ENCODE measurements at places on chromosomes 2 and 18.

GRCh38 chr2:124836416-124836815 lies 811.3 kb downstream of the CNTNAP5 start:
- no peak for DNase-seq

GRCh38 chr2:98503481-98504105 lies 58.9 kb downstream of the INPP4A start:
- DNase-seq: no peak

DNA sequence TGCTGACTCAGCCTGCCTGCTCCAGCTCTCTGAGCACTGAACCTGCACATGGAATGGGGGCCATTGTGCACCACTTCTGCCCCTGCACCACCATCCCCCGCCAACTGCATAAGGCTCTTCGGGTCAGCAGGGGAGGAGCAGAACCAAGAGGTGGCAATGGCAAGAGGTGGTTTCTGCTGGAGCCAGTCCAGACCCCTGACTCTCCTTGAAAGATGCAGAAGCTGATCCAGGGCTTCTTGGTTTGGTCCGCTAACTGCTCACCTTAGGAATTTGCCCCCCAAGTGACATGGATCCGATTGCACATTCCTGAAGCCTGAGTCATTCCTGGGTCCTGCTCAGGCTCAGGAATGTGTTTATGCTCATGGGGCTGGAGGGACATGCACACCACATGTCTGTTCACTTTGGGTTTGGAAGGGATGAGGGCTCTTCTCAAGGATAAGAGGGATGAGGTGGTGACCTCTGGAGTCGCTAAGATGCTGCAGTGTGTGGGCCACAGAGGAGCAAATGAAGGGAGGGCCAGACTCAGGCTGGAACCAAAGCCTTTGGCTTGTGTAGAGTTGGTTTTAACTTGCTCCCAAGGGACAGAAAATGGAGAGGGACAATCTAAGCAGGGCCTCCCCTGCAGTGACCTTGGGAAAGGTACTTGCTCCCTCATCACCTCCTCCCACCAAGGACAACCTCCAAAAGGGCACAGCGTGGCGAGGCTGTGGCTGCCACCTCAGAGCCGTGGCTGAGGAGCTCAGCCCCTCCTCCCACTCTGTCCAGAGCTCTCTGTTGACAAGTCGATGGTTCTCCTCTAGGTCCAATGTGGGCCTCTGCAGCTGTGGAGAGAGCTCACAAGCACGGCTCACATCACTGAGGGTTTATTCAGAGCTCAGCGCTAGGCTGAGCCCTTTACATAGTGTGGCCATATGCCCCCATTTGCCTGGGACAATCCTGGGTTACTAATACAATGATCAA lies 66.2 kb downstream of the HS1BP3 start:
- DNase-seq: no peak

DNA sequence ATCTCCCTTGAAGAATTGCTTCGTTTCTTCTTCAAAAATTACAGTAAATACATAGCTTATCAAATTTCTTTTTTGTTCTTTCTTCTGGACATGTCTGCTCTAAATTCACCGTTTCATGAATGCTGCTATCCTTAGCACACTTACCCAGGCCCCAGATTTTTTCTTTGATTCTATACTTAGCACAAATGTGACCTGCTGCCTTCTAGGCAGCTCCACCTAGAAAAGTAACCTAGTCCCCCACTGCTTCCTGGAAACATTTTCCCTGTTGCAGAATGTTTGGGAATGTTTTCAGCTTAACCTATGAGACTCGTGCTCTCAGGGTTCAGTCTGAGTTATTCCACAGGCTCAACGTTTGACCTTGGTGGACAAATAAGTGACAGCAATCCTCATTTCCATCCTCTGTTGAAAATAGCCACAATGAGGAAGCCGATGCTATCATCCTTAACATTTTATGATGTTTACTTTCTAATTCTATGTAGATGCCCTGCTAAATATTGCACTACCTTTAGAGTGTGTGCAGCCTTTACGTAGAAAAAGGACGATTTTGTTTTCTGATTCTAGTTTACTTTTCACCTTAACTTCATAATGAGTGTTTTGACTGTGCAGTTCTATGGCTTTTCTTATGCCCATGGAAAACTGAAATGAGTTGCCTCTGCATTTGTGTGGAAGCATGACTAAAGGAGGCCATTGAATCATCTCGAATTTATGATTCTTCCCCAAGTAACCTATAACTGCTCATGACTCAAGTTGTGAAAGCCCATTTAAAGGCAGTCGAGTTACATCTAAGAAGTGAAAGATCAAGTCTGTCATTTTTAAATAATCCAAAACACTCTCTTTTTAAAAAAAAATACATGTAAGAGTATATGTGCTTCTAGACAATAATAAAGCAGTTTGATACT lies 47.7 kb downstream of the TMEM182 start:
- DNase-seq: no peak

DNA sequence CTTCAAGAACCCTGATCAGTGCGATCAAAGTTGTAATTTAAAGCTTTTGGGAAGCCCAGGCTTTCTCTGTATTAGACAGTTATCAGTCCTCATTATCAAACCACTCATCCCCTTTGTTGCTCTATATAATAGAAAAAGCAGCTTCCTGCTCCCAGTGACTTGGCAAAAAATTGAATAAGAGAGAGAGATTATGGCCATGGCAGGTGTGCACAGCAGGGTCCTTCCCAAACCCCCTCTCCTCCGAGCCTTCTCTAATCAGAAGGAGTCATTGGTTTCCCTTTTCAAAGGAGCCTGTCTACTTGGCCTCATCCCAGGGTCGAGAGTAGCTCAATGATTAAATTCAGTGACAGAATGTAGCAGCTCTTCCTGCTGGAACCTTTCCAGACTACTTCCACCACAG lies 81.5 kb downstream of the SEMA4F start:
- no peak for DNase-seq

- no peak for DNase-seq
Measured at GRCh38 chr2:6657136-6657535, 208.6 kb downstream of the CMPK2 start.

- DNase-seq: no peak
Measured at GRCh38 chr2:30894498-30895119, 87.4 kb upstream of the CAPN13 start.

DNA sequence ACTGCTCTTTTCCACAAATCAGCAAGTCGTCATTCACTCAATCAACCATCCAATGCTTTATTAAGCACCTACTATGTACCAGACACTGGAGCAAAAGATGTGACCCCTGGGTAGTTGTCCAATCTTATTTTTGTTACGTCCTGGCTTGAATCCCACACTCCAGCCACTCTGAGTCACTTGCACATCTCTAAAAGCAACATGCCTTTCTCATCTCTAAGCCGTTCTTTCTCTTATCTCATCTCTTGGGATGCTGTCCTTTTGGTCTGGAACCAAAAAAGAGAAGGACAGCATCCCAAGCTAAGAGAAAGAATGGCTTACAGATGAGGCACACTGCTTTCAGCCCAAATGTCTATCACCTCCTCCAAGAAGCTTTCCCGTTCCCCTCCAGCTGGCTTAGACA lies 58.8 kb downstream of the RNF152 start:
- no peak for DNase-seq

DNA sequence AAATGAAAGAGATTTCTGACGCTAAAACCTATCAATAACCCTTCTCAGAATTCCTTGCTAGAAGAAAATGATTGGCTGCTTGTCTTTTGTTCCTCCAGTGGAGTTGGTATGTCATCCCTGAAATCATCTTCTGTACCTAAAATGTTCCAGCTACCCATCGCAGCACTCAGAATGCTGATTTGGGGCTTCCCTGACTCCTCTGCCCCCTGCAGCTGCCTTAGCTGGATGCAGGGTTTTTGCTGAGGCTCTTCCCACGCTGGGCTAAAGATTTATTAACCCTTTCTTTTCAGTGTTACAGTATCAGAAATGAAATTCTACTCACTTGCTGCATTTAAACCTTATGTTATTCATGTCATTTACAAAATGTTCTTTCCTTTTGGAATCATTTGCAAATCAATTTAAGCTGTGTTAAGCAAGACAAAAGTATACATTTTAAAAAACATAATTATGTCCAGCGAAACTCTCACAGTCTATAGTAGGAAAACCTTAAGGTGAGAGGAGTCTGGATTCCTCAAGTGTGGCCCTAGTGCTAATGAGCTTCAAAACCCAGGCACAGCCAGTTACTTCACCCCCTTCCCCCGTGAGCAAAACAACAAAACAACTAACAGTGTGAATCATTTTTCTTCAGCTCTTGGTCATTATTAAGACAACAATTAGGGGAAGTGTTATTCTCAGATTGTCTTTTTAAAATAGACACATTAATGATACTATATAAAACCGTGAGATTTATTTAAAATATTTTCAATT lies 32.8 kb downstream of the PKP4 start:
- no peak for DNase-seq

GRCh38 chr2:182904844-182905243 lies 38.4 kb upstream of the FRZB start:
- DNase-seq: no peak

GRCh38 chr2:133680343-133681049 lies 112.2 kb upstream of the NCKAP5 start:
- DNase-seq: no peak

GRCh38 chr2:165002638-165003037 lies 47.3 kb upstream of the SLC38A11 start:
- DNase-seq: no peak

DNA sequence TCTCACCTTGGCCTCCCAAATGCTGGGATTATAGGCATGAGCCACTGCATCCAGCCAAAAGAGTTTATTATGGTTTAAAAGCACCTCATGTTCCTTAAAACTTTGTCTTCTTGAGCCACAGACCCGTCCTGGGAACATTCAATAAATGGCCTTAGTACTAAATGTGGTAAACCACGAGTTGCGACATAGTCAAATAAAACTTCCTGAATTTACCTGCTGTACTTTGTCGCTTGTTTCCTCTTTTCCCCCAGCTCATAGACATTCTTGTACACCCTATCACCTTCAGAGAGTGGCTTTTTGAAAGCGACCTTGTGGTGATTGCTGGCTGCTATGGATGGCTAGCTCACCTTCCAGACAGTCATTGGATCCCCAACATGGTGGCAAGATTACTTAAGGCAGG lies 310.4 kb downstream of the LRRTM1 start:
- no peak for DNase-seq

DNA sequence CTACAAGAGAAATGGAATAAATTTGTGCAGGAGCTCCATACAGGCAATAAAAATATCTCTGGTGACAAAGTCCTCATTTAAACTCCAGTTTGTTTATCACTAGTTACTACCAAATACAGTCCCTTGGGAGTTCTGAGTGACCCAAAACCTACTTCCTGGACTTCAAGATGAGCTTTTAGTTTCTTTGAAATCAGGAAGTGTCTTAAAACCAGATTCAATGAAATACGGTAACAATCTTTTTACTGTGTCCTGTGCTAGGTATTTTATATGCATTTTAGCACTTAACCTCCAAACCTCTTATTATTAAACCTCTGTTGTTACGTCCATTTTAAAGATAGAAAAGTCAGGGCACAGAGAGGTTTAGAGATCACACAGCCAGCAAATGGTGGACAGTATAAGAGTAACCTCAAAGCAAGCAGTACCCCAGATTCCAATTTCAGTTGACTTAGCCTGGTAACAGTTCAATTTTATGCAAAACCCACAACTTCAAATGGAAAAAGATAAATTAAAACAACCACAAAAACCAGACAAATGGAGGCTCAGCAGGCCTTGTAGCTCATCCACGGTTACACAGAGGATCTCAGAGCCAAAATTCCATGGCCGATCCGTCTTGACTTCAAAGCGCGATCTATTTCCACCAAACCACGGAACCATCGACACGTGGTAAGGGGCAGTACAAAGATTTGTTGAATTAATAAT lies 1.3 kb upstream of the KCMF1 start:
- peak; percentile 39 for DNase-seq

DNA sequence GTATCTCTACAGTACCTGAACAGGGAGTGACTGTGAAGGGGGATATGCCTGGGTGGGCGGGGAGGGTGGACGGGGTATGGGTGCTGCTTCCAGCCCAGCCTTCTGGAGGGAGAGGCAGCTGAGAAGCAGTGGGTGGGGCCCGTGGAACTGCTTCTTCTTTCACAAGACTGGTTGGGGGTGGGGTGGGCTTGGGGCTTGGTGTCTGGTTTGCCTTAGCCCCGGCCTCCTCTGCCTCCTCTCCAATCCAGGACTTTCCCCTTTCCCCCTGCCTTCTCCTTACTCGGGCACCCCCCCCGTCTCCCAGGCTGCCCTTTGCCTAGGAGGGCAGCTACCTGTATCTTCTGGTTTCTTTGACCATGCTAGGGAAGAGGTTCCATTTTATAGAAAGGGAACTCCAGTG lies 233.4 kb downstream of the DYSF start:
- DNase-seq: no peak

- DNase-seq: no peak
Measured at GRCh38 chr2:29293830-29294438, 178.7 kb downstream of the CLIP4 start.

DNA sequence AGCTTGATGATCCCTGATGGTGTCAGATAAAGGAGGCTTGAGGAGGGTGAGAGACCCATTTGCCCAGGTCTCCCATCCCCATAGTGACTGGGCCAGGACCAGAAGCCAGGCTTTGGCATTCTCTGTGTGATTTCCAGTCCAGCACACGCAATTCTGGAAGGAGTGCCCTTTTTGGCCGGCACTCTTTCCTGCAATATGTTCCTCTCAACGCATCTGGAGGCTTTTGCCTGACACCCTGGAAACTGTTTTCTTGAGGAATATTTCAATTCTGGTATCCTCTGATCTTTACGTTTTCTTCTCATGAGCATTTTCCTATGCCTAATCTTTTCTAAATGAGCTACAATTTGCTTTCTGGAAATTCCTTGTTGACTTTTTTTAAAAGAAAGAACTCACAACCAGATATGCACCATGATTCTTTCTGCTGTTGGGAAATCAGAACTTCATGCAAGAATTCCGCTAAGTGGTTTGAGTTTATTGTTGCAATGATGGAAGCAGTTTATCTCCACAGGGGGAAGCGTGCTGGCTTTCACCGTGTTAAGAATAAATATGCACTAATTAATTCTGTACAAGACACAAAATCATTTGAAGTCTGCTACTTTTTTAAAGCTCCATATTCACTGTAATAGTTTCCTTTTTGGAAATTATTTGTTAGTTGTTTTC lies 143.7 kb downstream of the NAPG start:
- no peak for DNase-seq

- DNase-seq: no peak
Measured at GRCh38 chr2:237723602-237724001, 75.0 kb upstream of the RBM44 start.

DNA sequence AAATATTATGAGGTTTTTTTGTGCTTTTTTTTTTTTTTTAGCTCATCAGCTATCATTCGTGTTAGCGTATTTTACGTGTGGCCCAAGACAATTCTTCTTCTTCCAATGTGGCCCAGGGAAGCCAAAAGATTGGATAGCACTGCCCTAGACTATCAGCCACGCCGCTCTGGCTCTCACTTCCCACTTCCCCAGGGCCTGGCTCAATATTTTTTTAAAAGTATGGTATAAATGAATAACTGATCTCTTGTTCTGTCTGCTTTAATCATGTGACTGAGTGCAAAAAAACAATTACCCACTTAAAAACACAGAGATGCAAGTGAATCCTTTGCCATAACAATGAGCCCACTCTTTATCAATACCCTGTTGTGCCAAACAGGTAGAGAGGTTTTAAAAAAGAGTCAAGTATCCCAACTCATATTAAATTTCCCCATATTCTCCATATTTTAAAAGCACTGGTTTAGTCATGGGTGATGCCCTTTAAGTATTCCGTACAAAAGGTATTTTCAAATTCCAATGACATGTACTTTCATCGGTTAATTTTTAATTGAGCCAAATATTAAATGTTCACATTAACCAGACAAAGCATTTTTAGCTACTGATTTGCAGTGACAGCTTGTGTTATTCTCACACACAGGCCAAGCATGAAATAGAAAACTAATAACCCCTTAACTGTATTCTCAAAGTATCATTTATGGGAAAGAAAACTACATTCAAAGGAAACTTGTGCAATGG lies 12.6 kb downstream of the BCL2 start:
- no peak for DNase-seq
